ENCODE measurements at places on chromosomes 5 and 9.

GRCh38 chr5:77774981-77775789 lies 954 bp downstream of the TBCA start:
- DNase-seq: no peak

GRCh38 chr9:87102126-87102525 lies 154.8 kb upstream of the GAS1 start:
- no peak for DNase-seq

DNA sequence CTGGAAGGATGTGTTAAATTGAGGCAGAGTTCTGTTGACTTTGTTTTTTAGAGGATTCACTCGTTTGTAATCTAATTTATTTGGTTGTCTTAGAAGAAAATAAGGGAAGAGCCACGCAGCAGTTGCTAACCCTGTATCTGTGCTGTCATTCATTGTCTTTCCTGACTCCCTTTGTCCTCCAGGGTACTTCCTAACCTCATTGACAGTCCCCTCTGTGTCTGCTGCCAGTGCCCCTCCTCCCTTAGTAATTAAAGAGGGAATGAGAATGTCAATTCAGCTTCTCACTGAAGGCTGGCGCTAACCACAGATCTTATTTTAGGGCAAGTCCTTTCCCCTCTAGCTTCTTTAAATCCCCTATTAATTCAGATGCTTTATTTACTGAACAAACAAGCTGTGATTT lies 84.0 kb downstream of the MAST4 start:
- DNase-seq: no peak

- DNase-seq: no peak
These were observed 18.1 kb downstream of the FYB1 start for GRCh38 chr5:39201160-39201780.

GRCh38 chr5:128491291-128491690 lies 46.8 kb downstream of the FBN2 start:
- no peak for DNase-seq

- no peak for DNase-seq
These were observed 732.1 kb downstream of the MAT2B start for GRCh38 chr5:164237486-164237885.

- no peak for DNase-seq
These were observed 89.0 kb upstream of the NIPAL4 start for GRCh38 chr5:157370967-157371366.

DNA sequence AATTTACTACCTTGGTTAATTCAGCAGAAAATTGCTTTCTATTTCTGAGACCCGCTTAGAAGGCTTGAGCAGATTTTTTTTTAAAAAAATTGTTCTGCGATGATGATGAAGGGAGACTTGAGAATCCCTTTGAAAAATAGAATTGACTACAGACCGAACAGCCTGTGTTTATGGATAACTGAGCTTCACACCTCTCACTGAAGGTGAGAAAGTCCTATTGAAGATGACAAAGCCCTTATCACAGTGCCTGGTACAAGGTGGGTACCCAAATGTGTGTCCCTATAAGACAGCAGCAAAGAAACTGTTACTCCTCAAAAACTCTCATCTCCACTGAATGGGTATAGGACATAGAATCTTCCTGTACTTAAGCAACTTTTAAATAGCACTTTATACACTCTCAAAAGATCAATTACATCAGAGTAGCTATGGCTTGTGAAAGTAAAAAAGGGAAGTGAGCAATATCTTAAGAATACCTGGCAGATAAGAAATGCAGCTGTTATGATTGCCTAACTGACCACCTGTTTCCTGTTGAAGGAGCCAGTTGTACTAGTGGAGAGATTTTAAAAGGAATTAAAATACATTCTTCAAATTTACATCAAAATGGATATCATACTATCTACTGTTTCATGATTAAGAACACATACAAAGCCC lies 419.7 kb downstream of the CHSY3 start:
- no peak for DNase-seq

Measured in stimulated activated CD8-positive, alpha-beta memory T cell treated with anti-CD3 and anti-CD28 coated beads, Interleukin-12 subunit alpha, Interleukin-12 subunit beta, amount 100 ng/mL, for 1 hour (primary cell).